ENCODE measurements at places on chromosomes 4 and X.

DNA sequence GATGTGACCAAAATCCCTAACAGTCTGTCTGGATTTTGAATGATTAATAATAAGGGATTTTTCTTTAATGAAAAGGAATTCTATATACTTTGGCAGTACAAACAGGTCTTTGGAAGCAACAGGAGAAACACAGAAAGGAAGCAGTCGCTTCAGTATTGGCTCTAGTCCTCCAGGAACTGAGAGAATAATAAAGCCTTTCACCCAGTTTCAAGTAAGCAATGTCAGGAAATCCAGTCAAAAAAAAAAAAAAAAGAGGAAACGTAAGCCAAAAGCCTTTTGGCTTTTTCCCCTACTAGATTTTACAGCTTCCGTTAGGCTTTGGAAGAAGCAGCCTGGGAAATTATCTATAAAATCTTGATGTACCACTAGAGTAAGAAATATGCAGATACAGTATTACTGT, 61.7 kb upstream of the HDAC8 start:
- DNase-seq: no peak

- DNase-seq: no peak
These were observed 13.9 kb downstream of the TACC3 start for GRCh38 chr4:1735215-1735614.

DNA sequence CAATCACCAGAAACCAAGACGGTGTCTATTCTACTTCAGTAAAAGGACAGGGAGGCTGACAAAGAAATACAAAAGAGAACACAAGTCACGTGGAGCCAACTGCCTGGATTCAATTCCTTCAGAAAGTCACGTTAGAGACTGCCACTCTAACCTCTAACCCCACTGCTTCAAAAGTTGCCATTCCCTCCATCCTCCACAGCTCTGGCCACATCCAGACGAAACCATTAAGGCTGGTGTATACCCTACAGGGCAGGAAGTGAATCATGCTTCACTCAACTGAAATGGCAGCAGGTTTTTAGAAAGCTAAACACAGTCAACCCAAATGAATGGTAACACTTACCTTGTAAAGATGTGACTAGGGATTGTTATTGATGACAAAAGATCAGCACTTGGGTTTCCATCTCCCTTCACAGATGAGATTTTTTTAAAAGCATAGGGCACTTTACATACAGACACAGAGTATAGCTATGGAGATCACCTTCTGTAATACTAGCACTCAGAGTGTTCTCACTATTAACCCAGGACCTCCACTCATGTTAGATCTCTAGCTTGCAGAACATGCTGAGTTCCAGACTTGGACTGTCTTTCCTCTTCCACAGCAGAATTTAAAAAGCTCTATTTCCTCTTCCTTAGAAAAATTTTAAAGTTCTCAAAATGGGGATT, 37.4 kb downstream of the MAML3 start:
- no peak for DNase-seq

DNA sequence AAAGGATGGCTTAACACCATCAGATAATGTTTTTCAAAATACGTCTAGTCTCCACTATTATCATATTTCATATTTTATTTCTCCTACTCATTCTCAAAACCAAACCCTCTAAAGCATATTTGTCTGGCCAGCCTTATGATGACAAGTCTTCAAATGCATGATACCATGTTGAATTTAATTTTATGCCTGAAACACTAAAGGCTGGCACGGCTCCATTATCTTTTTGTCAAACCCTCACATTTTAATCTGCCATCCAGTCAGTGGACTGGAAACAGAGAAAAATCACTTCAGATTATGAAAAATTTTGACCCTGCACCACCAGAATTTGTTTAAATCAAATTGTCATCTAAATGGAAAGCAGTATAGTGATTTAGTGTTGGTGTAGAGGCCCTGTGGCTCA, 42.9 kb downstream of the SCD5 start:
- DNase-seq: no peak

DNA sequence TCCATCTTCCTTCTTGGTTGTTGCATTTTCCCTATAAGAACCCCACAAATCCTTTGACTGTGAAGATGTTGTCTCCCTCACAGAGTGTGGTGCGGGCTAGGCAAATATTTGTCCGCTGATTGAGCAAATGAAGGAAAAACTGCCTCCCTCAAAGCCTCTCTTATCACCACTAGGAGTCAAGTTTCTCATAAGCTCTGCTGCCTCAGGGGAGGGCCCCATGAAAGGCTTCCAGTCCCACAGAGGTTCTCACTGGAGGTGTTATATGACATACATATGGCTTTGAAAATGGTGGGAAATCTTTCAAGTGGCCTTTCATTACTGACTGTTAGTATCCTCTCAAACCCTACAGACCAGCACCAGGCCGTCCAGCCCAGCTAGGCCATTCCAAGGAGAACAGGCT, 9.3 kb downstream of the VGLL1 start:
- no peak for DNase-seq

GRCh38 chrX:26722666-26723428, 506.9 kb downstream of the MAGEB5 start:
- DNase-seq: no peak

DNA sequence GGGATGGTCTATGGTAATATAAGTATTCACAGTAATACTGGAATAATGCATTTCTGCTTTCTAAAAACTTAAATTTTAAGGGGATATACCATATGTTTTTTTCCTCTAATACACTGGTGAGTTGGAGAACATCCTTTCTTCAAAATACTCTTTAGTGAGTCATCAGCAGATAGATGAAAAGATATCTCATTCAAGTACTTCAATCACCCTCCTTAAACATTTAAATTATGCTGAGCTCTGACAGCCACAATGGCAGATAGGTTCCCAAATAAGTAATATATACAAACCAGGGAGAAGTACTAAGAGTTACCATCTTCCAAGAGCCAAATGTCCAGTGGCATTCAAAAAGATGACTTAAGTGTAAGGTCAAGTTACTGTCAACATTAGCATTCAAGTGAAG, 52.2 kb downstream of the AMMECR1 start:
- no peak for DNase-seq

DNA sequence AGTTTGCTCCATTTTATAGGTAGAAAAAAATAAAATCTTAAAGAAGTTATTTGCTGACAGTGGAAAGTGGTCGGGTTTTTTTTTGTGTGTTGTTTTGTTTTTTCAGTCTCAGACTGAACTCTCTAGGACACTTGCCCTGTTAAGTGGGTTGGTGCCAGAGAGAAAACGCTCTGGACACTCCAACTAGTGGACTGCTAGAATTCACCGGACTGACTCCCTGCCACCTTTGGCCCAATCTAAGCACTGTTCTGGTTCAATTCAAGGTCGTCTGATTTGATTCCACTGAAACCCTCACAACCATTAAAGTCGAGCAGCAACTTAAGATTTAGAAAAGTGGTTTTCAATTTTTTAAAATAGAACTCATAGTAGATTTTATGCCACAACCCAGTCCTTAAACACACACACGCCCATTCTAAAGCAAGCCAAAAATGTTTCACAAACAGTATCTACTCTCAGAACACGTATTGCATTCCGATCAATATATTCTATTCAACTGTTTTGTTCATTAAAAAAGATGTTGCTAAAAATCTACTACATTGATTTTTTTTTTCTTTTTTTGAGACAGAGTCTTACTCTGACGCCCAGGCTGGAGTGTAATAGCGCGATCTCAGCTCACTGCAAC, 27.3 kb downstream of the RWDD4 start:
- DNase-seq: no peak

DNA sequence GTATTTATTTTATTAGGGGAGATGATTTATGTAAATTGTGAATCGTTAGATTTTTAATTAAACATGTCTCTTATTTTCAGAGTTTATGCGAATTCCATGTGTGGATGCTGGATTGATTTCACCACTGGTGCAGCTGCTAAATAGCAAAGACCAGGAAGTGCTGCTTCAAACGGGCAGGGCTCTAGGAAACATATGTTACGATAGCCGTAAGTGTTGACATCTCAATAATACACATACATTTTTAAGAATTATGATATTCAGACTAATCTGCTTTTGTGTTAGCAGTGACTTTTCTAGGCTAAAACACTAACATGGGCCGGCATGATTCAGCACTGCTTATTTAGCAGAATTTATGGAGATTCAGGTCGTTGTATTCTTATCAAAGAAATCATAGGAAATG, 91.2 kb downstream of the RAP1GDS1 start:
- DNase-seq: no peak

DNA sequence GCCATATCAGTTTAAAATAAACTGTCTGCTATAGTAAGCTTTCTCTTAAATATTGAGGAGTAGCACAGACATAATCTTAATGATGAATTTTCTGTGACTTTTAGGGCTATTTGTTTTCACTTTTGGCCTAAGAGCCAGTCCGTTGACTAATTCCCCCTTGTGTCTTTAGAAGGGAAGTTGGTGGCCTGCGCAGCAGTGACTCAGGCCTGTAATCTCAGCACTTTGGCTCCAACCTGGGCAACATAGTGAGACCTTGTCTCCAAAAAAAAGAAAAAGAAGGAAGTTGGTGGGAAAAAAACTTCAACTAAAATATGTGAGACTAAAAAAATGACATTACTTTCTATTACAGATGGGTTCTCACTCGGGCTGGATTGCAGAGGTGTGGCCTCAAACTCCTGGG, 3.4 kb downstream of the NCAPG start:
- no peak for DNase-seq

DNA sequence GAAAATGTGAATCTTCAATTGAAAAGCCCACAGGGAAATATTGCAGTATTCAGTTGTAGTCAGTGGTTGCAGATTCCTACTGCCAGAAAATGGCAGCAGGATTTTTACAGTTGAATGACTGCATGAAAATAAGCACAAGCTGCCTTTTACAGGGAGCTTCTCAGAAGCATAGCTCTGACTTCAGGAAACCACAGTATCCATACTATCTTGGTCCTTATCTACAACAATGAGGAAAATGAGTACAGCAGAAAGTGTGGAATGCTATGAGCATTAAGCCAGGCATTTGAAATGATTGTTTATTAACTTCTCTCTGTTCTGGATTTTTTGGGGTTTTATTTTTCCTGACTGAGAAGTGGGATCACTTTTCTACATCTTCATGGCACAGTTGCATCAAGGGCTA, 34.6 kb upstream of the PRRG1 start:
- DNase-seq: no peak

GRCh38 chr4:3308691-3309090, 15.9 kb downstream of the RGS12 start:
- peak; percentile 32 for DNase-seq

- no peak for DNase-seq
These were observed 848.6 kb upstream of the PABPC4L start for GRCh38 chr4:135050086-135050717.

DNA sequence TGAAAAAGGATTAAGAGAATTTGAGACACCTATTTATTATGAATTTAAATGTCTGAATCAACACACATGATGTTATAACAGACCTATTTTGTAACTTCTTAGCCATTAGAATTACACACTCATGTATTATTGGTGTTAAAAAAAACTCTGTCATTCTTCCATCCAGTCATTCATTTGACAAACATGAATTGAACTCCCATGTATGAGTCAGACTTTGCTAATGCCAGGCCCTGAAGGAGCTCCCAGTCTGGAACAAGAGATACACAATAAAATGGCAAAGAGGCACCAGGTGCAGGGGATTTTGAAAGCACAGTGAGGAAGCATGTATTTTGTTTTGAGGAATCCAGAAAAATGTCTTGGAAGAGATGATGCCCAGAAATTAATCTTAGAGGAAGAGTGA, 87.7 kb upstream of the EFHC2 start:
- no peak for DNase-seq

GRCh38 chr4:80053140-80053910, 19.7 kb downstream of the ANTXR2 start:
- DNase-seq: no peak

DNA sequence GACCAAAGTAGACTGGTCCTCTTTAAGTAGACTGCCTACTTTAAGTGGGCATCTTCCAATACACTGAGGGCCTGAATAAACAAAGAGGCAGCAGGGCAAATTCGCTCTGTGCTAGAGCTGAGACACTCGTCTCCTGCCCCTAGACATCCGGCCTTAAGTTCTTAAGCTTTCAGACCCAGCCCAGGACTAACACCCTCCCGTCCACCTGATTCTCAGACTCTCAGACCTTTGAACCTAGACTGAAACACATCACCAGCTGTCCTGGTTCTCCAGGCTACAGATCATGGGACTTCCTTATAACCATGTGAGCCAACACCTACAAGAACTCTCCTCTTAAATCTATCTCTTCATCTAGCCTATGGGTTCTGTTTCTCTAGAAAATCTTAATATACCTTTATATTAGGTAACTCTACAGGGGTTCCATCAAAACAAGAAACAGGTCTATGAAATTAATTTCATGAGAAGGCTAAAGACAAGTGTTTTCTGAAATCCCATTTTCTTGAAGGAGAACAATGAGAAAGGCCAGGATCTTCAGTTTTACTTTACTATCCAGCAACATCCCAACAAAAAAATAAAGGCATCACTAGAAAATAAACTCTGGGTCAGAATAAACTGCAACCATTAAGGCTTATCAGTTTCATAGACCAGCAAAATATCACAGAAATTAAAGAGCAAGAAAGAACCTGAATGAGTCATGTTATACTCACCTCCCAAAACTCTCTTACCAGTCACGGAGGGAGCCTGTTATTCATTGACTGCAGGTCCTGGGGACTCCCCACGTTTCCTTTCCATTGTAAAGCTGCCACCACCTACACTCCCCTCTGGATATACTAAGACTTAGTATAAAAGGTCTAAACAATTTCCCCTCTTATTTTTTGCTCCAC, 14.8 kb downstream of the ADGRA3 start:
- DNase-seq: no peak

- DNase-seq: no peak
These were observed 35.7 kb downstream of the ING2 start for GRCh38 chr4:183540410-183541009.

- DNase-seq: no peak
These were observed 129.0 kb downstream of the TMEM47 start for GRCh38 chrX:34528081-34528480.

GRCh38 chrX:153725832-153726285, 1.2 kb downstream of the ABCD1 start:
- DNase-seq: no peak

DNA sequence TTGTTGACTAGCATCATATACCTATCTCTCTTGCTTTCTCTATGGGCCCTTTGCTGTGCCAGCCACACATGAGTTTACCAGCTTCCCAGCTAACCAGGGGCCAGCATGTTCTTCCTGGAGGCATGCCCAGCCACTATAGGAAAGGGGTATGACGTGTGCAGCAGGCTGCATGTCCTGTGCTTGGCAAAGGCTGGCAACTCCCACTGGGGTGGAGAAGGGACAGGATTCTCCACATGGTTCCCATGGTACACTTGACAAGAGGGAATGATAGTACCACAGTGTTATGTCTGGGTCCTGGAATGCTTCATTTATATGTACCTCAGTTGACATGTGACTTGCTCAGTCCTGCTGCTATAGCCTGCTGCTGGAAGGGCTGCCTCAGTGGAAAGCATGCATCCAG, 78.8 kb downstream of the TMEM164 start:
- no peak for DNase-seq

DNA sequence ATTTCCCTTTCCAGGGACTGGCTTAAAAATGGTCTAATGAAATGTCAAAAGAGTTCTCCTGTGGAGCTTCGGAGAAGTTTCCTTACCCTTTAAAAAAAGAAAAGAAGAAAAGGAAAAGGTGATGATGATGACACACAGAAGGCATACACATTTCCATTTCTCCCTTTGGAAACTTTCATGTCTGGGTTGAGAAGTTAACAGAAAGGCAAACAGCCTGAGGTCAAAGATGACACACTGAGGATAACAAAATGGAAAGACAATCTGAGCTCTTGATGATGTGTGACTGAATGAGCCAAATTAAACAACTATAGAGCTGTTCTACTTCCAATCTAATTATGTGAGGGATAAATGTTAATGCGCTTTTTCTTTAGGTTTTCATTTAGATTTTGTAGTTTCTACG, 32.2 kb downstream of the NFXL1 start:
- DNase-seq: no peak
